GM12864 (cell line): ENCODE measurements at places on chromosomes 6 and 20.

- DNase-seq: no peak
Measured at GRCh38 chr6:34223381-34223955, 13.2 kb upstream of the HMGA1 start.

DNA sequence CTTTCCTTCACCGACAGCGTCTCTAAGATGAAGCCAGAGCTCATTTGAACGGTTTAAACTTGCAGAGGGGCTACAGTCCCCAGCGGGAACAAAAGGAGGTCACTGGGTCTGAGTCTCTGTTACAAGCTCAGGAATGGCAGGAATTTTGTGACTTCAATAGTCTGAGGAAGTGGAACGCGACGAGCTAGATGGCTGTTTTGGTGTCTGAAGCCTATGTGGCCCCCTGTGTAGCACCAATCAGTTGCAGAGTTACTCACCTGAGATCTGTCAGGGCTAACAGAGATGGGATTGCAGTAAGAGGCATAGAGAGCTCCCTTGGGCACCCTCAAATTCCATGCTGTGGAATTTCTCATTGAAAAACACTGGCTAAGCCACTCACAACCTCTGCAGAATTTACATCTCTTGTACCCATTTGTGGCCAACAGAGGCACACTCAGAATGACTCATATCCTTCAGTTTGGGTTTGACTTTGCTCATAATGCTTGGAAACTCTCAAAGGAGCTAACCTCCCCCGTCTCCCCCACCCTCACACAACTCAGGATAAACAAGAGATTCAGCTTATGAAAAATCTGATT is 7.1 kb upstream of the TCP11 start:
- no peak for DNase-seq

GRCh38 chr6:37143585-37143984 is 26.4 kb upstream of the PIM1 start:
- DNase-seq: no peak

DNA sequence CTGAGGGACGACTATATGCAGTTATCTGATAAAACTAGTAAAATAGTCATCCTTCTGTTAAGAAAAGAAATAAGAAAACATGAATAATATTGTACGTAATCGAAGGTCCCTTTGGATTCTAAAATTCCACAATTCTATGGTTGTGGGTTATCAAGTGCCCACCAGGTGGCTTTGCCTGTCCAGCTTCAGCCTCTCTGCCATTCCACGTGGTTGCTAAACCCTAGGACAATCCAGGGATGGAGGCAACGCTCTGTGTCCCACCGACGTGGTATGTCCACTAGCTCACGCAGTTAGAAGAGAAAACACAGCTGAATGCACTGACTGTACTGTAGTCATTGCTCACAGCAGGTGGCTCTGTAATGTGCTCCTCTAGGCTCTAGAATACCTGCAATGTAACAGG is 349.3 kb downstream of the FARS2 start:
- DNase-seq: no peak

GRCh38 chr20:51284871-51285270 is 257.6 kb downstream of the NFATC2 start:
- no peak for DNase-seq

GRCh38 chr20:32972181-32973076 is 31.8 kb downstream of the SUN5 start:
- DNase-seq: peak; percentile 86

DNA sequence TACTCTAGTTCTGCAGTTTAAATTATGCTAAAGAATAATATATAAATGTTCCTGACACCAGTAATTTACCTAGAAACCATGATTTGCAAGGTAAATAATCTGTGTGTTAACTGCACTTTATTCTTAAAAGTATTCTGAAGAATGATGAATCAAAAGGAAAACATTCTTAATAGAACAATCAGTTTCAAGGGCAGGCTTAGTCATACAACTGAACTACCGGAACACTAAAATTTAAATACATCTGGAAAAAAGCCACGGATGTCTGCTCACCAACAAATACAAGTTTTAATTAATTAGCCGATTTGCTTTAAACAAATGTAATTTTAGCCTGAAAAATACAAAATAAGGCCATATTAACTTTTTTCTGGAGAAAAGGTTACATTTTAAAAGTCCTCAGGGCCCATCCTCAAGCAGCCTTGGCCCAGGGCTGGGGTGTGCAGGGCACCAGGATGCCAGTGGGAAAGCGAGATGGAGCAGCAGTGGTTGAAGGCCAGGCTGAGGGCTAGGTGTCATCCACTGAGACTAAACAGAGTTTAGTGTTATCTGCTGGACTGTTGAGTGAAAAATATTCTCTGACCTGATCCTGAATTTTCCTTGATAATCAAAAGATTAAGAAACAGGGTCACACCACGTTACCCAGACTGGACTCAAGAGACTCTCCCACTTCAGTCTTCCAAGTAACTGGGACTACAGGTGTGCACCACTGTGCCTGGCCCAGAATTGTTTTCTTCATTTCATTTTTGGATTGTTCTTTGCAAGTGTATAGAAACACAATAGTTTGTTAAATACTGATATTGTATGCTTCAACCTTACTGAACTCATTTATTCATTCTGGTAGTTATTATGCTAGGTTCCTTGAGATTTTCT is 88.2 kb upstream of the DST start:
- no peak for DNase-seq

GRCh38 chr6:17622144-17622543 is 22.0 kb downstream of the FAM8A1 start:
- no peak for DNase-seq

- no peak for DNase-seq
Measured at GRCh38 chr20:63404129-63405085, 43.3 kb upstream of the CHRNA4 start.

- DNase-seq: no peak
Measured at GRCh38 chr6:156269751-156270369, 507.3 kb upstream of the ARID1B start.

GRCh38 chr20:64223526-64224067 is 32.0 kb upstream of the PCMTD2 start:
- no peak for DNase-seq

DNA sequence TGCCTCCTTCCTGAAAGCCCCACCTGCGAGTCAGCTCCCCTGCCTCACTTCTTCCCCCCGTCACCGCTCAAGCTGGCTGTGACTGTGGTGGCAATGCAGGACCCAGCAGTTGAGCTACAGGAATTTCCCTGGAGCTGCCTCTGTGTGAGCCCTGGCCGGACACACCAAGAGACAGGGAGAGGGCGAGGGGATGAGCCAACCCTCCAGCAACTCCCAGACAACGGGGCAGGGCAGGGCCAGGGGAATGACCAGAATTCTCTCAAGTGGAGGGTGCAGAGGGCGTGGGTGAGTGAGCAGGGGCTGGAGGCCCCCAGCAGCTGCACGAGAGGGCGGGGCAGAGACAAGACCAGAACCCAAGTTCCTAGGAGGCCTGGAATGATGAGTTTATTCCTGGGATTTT is 4.9 kb upstream of the ARFGAP1 start:
- no peak for DNase-seq

DNA sequence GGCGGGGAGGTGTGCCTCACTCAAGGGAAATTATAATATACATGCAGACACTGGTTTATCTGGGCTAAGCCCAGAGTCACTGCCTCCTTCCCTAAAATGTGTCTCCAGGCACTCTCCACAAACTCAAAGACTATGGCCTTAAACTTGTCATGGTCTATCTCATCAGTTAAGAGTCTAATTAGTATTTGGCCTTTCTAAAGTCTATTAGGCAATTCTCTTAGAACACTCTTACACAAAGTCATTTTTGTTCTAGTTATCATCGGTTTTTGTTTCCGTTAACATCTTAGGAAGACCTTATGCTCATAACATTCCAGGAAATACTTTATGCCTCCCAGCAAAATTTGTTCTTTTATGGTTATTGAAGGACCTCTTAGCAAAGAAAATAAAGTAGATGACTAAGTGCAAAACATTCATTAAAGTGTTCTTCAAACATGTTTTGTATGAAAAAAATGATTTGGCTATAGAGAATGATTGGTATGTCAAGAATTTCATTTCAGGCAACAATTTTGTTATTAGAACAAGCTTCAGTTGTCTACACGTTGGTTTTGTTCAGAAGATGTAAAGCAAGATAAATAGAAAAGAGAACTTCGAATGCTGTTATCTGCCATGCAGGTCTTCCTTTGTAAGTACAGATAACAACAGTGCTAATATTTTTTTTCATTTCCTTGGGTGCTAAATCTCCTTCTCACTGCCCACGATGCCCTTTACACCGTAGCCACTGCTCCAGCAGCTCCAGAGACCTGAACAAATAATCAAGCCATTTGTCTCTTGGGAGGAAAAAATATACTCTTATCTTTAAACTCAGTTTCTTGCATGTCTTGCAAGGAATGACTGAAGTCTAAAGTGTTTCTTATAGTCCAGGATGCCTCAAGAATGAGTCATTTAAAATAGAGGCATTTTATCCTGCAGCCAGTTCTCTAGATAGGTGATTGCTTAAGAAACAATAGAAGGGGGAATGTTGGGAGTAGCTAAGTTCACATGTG is 170.4 kb downstream of the HTR1B start:
- DNase-seq: no peak

DNA sequence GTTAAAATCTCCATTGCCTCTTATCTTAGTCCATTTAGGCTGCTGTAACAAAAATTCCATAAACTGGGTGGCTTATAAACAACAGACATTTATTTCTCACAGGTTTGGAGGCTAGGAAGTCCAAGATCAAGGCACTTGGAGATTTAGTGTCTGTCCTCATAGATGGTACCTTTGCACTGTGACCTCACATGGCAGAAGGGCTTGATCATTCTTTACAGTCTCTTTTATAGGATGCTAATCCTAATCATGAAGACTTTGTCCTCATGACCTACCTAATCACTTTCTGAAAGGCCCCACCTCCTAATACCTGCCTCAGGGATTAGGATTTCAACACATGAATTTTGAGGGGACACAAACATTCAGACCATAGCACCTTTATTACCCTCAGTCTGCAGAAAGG is 6.6 kb downstream of the GLO1 start:
- no peak for DNase-seq

DNA sequence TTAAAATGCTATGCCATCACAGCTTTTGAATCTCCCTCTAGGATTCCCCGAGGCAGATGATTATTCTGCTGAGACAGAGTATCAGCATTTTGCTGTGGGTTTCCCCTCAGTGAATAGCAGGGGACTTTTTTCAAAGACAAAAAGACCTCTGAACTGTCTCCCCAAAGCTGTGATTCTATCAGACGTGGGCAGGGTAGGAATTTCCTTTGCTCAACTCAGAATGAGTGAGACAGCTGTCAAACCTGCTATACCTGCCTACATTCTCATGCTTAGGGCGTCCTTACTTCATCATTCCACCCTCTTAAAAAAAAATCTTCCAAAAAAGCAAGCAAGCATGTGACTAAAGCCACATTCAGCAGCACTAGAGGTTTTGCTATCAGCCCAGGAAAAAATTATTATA is 147.6 kb upstream of the FAM83B start:
- DNase-seq: peak; percentile 4

- DNase-seq: no peak
Measured at GRCh38 chr6:125658759-125659431, 90.5 kb upstream of the HEY2 start.

DNA sequence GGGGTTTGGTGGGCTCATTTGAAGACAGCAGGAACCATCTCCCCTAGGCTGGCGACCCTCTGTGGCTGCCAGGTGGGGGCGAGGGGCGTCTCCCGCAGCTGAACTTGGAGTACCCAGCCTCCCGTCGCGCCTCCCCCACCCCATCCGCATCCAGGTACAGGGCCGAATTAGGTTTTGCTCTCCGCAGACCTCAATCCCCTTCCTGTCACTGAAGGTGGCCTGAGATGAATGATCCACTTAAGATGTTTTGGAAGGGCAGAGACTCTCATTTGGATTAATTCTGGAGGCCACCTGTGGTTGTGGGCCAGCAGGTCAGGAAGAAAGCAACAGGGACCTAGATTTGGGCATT is 493 bp downstream of the CD83 start:
- no peak for DNase-seq

DNA sequence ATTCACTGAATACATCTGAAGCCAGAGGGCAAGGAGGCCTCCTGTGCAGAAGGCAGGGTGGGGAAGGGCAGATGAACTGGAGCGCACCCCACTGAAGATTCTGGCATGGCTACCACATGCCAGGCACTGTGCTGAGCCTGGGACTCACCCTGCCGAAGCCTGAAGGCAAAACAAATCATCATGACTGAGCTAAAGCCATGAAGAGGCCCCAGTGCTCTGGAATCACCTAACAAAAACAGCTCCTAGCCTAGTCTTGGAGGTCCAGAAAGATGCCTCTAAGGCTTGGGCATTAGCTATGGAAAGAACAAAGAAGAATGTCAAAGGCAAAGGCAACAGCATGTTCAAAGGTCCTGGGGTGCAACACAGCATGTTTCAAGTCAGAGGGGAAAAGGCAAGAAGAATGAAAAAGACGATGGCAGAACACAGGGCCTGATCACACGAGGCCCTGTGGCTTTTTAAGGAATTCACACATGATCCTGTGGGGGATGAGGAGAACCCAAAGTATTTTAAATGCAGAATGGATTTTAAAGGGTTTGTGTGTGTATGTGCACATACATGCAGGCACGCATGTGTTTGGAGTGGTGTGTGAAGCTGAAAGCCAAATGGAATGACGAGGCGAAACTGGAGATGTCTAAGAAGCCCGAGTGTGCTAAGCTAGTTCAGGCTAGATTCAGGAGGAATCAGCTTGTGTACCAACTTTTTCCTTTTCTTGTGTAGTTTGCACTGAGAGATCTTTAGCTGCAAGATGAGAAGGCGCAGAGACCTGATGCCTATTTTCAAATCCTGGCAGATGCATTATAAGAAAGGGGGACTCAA is 261.4 kb downstream of the ZNF217 start:
- no peak for DNase-seq

GRCh38 chr6:154352898-154353585 is 3.6 kb downstream of the IPCEF1 start:
- peak; percentile 54 for DNase-seq
